Type B pancreatic cell (in vitro differentiated cells): ENCODE measurements at places on chromosomes 1 and 21. TPM values are rescaled to one million over a fixed set of nuclear protein-coding genes. Genes with fewer than 3 reads are reported as not detected.

GRCh38 chr1:181185461-181185860 lies 97.0 kb downstream of the IER5 start:
- no peaks in the 10 kb centered on the region for H3K36me3 ChIP-seq
- H3K4me1 ChIP-seq: peaks cover 2% of the 10 kb centered on the region
- no peak overlapping the region for H3K27ac ChIP-seq
- no peak overlapping the region for H3K4me3 ChIP-seq

DNA sequence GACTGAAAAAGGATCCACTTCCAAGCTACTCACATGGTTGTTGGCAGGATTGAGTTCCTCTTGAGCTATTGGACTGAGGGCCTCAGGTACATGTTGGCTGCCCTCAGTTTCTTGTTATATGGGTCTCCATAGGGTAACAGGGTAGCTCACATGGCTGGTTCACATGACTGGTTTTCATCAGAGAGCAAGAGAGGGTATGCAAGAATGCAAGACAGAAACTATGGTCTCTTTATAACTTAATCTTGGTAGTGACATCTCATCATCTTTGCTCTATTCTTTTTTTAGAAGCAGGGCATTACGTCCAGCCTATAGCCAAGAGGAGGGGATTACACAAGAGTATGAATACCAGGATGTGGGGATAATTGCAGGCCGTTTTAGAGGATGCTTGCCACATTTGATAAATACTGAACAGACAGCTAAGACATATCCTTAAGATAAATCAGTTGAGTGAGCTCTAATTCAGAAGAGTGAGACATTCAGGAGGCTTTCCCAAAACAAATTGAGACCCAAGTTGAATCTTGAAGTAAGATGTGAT lies 100.2 kb downstream of the HMCN1 start:
- H3K4me3 ChIP-seq: no peak overlapping the region
- no peak overlapping the region for H3K27ac ChIP-seq
- no peak for DNase-seq
- H3K36me3 ChIP-seq: no peaks in the 10 kb centered on the region
- no peaks in the 10 kb centered on the region for H3K27me3 ChIP-seq
- H3K4me1 ChIP-seq: no peaks in the 10 kb centered on the region

GRCh38 chr1:63782982-63783381 lies 9.2 kb downstream of the ROR1 start:
- DNase-seq: no peak
- H3K27me3 ChIP-seq: peaks cover under 1% of the 10 kb centered on the region
- no peak overlapping the region for H3K4me3 ChIP-seq
- H3K36me3 ChIP-seq: peaks cover 4% of the 10 kb centered on the region
- peaks cover 67% of the 10 kb centered on the region for H3K4me1 ChIP-seq

GRCh38 chr1:169025412-169025811 lies 81.1 kb upstream of the ATP1B1 start:
- no peak overlapping the region for H3K27ac ChIP-seq
- no peak for DNase-seq
- H3K27me3 ChIP-seq: no peaks in the 10 kb centered on the region
- peaks cover 12% of the 10 kb centered on the region for H3K4me1 ChIP-seq
- H3K4me3 ChIP-seq: no peak overlapping the region

DNA sequence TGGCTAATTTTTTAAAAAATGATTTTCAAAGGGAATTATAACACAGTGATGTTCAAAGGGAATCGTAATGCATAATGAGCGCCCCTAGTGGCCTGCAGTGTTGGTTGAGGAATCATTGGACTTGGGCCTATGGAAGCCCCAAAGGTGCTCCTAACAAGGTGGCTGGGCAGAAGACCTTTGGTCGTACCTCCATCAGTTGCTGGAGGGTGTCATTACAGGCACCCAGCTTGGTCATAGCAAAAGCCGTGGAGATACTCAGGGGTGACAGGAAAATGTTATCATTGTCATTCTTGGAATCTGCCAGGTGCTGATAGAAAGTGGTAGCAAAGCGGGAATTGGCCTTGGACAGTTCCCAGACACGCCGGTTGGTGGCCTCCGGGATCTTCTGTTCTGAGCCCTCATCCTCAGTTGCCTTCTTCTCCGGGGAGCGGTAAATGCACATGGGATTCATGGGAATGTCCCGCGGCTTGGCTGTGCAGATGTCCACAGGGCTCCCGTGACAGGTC lies 2.7 kb downstream of the SERPINC1 start:
- no peaks in the 10 kb centered on the region for H3K4me1 ChIP-seq
- H3K27me3 ChIP-seq: no peaks in the 10 kb centered on the region
- H3K27ac ChIP-seq: no peak overlapping the region
- no peak overlapping the region for H3K4me3 ChIP-seq

DNA sequence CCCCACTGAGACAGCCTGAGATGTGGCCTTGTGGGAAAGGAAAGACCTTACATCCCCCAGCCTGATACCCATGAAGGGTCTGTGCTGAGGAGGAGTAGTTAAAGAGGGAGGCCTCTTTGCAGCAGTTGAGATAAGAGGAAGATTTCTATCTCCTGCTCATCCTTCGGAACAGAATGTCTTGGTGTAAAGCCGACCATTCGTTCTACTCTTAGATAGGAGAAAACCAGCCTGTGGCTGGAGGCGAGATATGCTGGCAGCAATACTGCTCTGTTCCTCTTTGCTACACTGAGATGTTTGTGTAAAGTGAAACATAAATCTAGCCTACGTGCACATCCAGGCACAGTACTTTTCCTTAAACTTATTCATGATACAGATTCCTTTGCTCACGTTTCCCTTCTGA lies 1.5 kb upstream of the CCDC27 start:
- no peak overlapping the region for H3K27ac ChIP-seq
- peaks cover 5% of the 10 kb centered on the region for H3K4me1 ChIP-seq
- no peak overlapping the region for H3K4me3 ChIP-seq
- H3K36me3 ChIP-seq: no peaks in the 10 kb centered on the region
- no peak for DNase-seq

- no peak for DNase-seq
- H3K4me3 ChIP-seq: no peak overlapping the region
- H3K27ac ChIP-seq: no peak overlapping the region
- H3K27me3 ChIP-seq: no peaks in the 10 kb centered on the region
Measured at GRCh38 chr1:15180189-15180588, 26.6 kb downstream of the TMEM51 start.

- DNase-seq: no peak
- H3K27me3 ChIP-seq: peaks cover 10% of the 10 kb centered on the region
- H3K36me3 ChIP-seq: no peaks in the 10 kb centered on the region
- no peak overlapping the region for H3K4me3 ChIP-seq
Measured at GRCh38 chr1:53135735-53136114, 6.7 kb downstream of the SLC1A7 start.

- no peak overlapping the region for H3K4me3 ChIP-seq
- no peaks in the 10 kb centered on the region for H3K27me3 ChIP-seq
- H3K36me3 ChIP-seq: no peaks in the 10 kb centered on the region
- no peaks in the 10 kb centered on the region for H3K4me1 ChIP-seq
- no peak for DNase-seq
Measured at GRCh38 chr1:185846672-185847444, 112.7 kb downstream of the HMCN1 start.

- peaks cover 22% of the 10 kb centered on the region for H3K27me3 ChIP-seq
- no peaks in the 10 kb centered on the region for H3K36me3 ChIP-seq
- H3K27ac ChIP-seq: no peak overlapping the region
- H3K4me1 ChIP-seq: no peaks in the 10 kb centered on the region
- H3K4me3 ChIP-seq: no peak overlapping the region
Measured at GRCh38 chr1:205396967-205397616, 24.8 kb downstream of the LEMD1 start.

GRCh38 chr1:220003610-220004299 lies 42.5 kb downstream of the EPRS1 start:
- no peaks in the 10 kb centered on the region for H3K4me1 ChIP-seq
- no peaks in the 10 kb centered on the region for H3K27me3 ChIP-seq
- H3K36me3 ChIP-seq: peaks cover 13% of the 10 kb centered on the region
- no peak overlapping the region for H3K4me3 ChIP-seq

GRCh38 chr1:227712648-227713047 lies 22.5 kb downstream of the JMJD4 start:
- H3K27me3 ChIP-seq: no peaks in the 10 kb centered on the region
- H3K4me3 ChIP-seq: no peak overlapping the region
- no peaks in the 10 kb centered on the region for H3K4me1 ChIP-seq
- H3K27ac ChIP-seq: no peak overlapping the region
- no peak for DNase-seq

DNA sequence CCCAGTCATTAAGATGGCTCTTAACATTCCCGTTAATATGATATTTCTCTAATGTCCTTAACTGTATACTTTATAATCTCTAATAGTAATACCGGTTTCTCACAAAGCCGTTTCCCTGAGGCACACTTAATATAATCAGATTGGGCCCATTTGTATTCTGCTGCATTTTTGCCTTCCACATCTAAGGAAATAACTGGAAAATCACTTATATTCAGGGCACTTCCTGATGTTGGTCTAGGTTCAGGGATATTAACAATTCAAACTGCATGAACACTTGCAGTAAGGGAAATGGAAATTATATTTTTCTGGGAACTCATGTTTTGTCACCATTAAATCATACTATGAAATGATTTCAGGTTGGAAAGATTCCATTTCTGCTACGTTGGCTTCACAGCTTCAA lies 119.8 kb downstream of the TPR start:
- no peak overlapping the region for H3K27ac ChIP-seq
- DNase-seq: no peak
- H3K27me3 ChIP-seq: no peaks in the 10 kb centered on the region
- H3K4me3 ChIP-seq: no peak overlapping the region
- no peaks in the 10 kb centered on the region for H3K36me3 ChIP-seq

GRCh38 chr1:210786546-210786945 lies 347.4 kb downstream of the KCNH1 start:
- peaks cover 4% of the 10 kb centered on the region for H3K27me3 ChIP-seq
- no peaks in the 10 kb centered on the region for H3K36me3 ChIP-seq
- DNase-seq: no peak
- H3K27ac ChIP-seq: no peak overlapping the region
- H3K4me1 ChIP-seq: no peaks in the 10 kb centered on the region

- no peak for DNase-seq
- no peak overlapping the region for H3K27ac ChIP-seq
- H3K4me3 ChIP-seq: no peak overlapping the region
- H3K27me3 ChIP-seq: no peaks in the 10 kb centered on the region
- H3K36me3 ChIP-seq: peaks cover 3% of the 10 kb centered on the region
Measured at GRCh38 chr1:233079574-233079973, 129.2 kb downstream of the NTPCR start.

GRCh38 chr1:189847613-189848012 lies 630.1 kb downstream of the BRINP3 start:
- H3K36me3 ChIP-seq: no peaks in the 10 kb centered on the region
- no peak overlapping the region for H3K4me3 ChIP-seq
- no peaks in the 10 kb centered on the region for H3K4me1 ChIP-seq

DNA sequence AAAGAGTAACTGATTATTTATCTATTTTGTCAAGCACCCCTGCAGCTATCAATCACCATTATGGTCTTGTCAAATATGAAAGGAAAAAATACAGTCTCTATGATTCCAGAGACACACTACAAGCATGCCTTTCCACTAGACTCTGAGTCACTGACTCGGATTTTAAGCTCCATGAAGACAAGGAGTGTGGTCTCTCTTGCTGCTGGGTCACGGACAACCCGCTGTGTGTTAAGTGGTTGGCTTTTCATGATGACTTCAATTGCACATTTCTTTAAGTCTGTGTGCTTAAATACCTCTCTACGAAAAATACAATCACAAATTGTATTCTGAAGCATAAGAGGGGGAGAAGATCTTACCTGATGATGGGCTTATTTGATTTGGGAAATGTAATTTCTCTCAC lies 14.0 kb upstream of the GNG4 start:
- no peaks in the 10 kb centered on the region for H3K4me1 ChIP-seq
- H3K27ac ChIP-seq: no peak overlapping the region
- no peaks in the 10 kb centered on the region for H3K27me3 ChIP-seq

GRCh38 chr1:184152974-184153373 lies 101.4 kb downstream of the TSEN15 start:
- peak overlapping the region; percentile 32 for H3K4me3 ChIP-seq
- no peak overlapping the region for H3K27ac ChIP-seq
- H3K27me3 ChIP-seq: peaks cover 7% of the 10 kb centered on the region
- peaks cover 22% of the 10 kb centered on the region for H3K4me1 ChIP-seq
- no peak for DNase-seq

GRCh38 chr1:197862671-197863070 lies 39.8 kb upstream of the C1orf53 start:
- DNase-seq: no peak
- H3K27ac ChIP-seq: no peak overlapping the region
- H3K4me3 ChIP-seq: no peak overlapping the region
- no peaks in the 10 kb centered on the region for H3K36me3 ChIP-seq
- no peaks in the 10 kb centered on the region for H3K27me3 ChIP-seq

GRCh38 chr1:209657918-209658317 lies 5.7 kb upstream of the LAMB3 start:
- H3K4me1 ChIP-seq: peaks cover 40% of the 10 kb centered on the region
- peaks cover 32% of the 10 kb centered on the region for H3K27me3 ChIP-seq
- no peaks in the 10 kb centered on the region for H3K36me3 ChIP-seq
- DNase-seq: no peak

DNA sequence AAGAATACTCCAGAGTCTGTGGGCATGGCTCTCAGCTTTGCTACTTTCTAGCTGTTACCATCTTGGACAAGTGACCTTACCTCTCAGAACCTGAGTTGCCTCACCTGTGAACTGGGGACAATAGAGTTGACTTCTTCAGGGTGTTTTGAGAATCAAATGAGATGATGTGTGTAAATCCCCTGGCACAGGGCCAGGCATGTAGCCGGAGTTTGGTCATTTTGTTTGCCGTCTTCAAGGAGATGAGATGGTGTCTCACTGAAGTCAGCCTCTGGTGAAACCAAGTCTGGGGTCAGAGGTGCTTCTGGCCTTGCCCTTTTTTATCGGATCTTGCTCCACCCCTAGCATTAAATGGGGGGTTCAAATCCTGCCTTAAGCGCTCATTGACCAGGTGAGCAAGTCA lies 149.2 kb upstream of the TMEM51 start:
- no peak overlapping the region for H3K27ac ChIP-seq
- no peak overlapping the region for H3K4me3 ChIP-seq
- H3K36me3 ChIP-seq: peaks cover 4% of the 10 kb centered on the region
- no peak for DNase-seq
- H3K27me3 ChIP-seq: no peaks in the 10 kb centered on the region

PODN gene
- 2.8 and 3.2 TPM in 2 replicates for total RNA-seq

AMY2A gene
- not detected in 2 replicates for total RNA-seq

PRDM16 gene
- total RNA-seq: 10.3 and 23.6 TPM in 2 replicates

ITPKB gene
- 24.5 and 31.4 TPM in 2 replicates for total RNA-seq

KIF21B gene
- 0.79 and 7.6 TPM in 2 replicates for total RNA-seq

KRTAP25-1 gene
- total RNA-seq: not detected in 2 replicates

KCNH1 gene
- 0.33 and 2.4 TPM in 2 replicates for total RNA-seq

SPATA1 gene
- total RNA-seq: 0.67 and 1.8 TPM in 2 replicates

CAMK1G gene
- total RNA-seq: 2.0 and 9.4 TPM in 2 replicates

CRP gene
- total RNA-seq: 0.52 TPM in 1 of 2 replicates, not detected in the other
